HCEC 1CT (cell line): ENCODE measurements at places on chromosomes 7 and 10.

DNA sequence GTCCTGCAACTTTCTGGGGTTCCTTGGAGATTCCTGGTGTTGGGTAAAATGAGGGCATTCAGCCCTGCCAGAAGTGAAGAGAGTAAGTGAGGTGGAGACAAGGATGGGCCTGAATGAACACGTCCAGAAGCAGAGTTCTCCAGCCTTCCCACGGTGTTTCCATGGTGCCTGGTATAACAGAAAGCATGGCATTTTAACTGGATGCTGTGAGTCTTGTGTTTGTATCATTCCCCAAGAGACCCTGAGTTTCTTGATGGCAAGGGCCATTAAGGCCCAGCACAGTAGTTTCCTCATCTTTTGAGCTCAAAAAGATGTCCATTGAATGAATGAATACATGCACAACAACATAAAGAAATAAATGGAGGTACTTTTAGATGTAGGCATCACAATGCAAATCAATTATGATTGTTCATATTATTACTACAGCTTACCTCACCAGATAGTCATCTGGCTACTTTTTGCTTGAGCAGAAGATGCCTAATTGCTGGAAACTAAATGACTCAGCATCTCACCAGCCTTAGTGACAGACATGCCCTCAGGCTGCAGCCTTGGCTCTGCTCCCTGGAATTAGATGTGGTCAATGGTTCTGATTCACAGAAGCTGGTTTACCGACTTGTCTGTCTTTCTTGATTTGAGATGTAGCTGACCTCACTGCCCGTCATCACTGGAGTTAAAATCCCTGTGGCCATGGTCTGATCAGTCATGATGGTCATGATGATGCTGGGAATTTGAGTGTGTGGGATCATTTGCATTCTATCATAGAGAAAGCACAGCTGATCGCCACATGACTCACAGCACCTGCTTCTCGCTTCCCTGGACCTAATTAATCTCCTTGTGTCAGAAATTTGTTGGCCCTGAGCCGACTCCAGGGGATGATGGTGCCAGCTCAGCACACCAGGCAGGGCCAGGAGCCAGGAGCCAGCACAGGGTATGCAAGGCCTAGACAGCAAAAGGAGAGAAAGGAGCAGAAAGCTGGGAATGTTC, 83.9 kb downstream of the CXCL12 start:
- peak; percentile 41 for DNase-seq

- DNase-seq, result no peak
These were observed 71.4 kb downstream of the SEC61G start for GRCh38 chr7:54687462-54688212.

- no peak for DNase-seq
These were observed 12.0 kb upstream of the DHTKD1 start for GRCh38 chr10:12056748-12057147.

GRCh38 chr7:50305583-50306493, 1.3 kb downstream of the IKZF1 start:
- no peak for DNase-seq

- no peak for DNase-seq
These were observed 20.2 kb upstream of the BAIAP2L1 start for GRCh38 chr7:98420966-98421612.

DNA sequence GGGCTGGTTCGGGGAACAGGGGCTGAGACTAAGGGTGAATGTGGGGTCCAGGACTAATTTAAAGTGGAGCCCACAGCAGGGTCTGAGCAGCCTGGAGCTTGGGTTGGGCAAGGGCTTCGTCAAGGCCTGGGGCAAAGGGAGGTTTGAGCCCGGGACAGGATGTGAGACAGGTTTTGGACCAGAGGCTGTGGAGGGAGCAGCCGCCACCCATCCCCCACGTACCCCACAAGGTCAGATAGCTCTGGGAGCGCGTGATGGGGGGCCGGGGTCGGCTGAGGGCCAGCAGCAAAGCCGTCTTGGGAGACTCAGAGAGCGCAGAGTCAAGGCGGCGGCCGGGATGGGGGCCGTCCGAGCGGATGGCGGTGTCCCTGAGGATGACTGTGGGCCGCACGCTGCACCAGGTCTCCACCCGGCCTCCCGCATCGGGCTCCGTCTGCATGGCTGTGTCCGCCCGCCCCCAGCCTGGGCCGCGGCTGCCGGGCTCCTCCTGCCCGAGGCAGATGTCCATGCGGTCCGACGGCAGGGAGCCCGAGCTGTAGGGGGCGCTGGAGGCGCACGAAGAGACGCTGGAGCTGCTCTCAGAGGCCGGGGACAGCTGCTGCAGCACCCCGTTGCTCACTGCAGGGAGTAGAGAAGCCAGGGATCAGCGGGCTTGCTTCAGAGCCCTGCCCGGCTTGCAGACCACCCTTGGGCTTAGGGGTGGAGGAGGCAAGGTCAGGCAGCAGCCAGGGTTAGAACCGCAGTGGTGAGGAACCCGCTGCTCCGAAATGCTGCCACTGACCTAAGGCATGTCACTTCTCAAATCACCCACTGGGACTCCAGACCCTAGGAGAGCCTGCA, 12.1 kb downstream of the PDZD7 start:
- DNase-seq, result peak; percentile 82

- DNase-seq, result no peak
These were observed 52.5 kb upstream of the CAMK2B start for GRCh38 chr7:44377681-44378421.

DNA sequence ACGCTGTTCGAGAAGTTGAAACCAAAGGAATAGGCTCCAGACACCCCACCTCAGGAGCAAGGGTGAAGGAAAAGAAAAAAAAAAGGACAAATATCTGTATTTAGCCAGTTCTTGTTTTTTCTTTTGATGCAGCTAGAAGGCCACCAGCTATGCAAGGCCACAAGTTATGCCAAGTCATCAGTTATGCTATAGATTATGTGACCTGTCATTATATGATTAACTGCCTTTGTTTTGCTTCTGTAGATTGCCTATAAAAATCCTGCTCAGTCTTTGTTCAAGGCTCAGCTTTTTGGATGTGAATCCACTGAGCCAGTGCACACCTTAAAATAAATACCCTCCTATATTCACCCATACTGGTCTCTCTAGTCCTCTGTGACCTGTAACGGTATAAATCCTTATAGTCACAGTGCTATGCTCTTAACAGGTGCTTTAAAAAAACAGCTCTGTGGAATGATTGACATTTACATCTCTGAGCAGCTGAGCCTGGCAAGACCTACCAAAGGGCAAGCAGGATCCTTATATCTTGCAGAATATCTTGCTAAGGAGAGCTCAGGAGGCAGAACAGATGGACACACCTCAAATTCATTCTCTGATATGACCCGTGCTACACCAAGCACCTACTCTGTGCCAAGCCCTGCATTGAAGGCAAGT, 20.4 kb downstream of the MAT1A start:
- DNase-seq, result no peak

- no peak for DNase-seq
These were observed 164.9 kb upstream of the TRIM24 start for GRCh38 chr7:138295049-138295637.

DNA sequence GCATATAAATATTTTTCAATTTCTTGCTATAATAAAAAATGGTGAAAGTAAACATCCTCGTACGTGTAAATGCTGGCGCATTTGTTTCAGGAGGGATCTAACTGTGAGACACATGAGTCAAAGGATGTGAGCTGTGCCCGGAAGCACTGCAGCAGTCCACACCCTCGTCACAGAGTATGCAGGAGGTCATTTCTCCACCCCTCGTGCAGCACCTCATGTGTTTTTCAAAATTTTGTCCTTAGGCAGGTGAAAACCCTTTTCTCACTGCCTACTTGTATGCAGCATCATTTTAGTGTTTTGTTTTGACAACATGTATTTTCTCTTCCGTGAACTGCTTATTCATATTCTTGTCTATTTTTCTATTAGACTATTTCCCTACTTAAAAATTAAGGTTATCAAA, 162.7 kb downstream of the AVL9 start:
- DNase-seq, result peak; percentile 63

DNA sequence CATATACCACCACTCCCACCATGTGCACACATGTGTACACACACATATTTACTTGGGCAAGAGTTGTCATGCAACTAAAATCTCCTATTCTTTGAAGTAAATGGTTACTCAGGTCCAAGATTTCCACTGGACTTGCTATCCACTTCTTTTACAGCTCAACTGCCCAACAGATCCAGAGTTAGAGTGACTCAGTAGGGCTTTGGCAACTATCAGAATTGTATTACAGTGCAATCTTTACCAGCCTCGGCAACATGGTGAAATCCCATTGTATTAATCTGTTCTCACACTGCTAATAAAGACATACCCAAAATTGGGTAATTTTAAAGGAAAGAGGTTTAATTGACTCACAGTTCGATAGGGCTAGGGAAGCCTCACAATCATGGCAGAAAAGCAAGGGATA, 51.9 kb upstream of the ABLIM1 start:
- DNase-seq, result no peak

GRCh38 chr7:86939197-86939814, 120.1 kb downstream of the ELAPOR2 start:
- peak; percentile 40 for DNase-seq

DNA sequence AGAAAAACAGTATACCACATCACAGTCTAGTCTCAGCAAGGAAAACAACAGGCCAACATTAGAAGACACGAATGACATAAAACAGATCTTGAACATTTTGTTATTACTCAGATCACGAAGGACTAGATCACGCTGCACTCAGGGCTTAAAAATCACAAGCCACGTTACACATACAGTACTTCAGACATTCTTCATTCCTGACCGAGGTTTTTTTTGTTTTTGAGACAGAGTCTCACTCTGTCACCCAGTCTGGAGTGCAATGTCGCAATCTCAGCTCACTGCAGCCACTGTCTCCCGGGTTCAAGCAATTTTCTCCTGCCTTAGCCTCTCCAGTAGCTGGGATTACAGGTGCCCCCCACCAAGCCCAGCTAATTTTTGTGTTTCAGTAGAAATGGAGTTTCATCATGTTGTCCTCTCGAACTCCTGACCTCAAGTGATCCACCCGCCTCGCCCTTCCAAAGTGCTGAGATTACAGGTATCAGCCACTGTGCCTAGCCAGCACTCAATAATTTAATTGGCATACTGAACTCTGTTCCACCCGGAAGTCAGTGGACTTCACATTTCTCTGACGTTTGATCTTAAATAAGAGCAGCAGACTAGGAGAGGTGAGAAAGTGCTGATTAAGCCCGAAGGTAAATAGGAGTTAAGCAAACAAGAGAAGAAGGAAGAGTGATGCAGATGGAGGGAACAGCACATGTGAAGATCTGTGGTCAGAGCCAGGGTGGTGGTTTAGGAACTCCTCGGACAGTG, 3.5 kb downstream of the AIMP2 start:
- DNase-seq, result no peak

- DNase-seq, result no peak
These were observed 23.9 kb downstream of the PYROXD2 start for GRCh38 chr10:98391065-98391464.
